Stimulated activated CD4-positive, alpha-beta T cell treated with anti-CD3 and anti-CD28 coated beads, Interleukin-4, amount 100 ng/mL, for 48 hours (primary cell): ENCODE measurements at places on chromosomes 7 and 10.

- DNase-seq = no peak
Observed at GRCh38 chr7:102933763-102934162, 21.0 kb downstream of the LRRC17 start.

GRCh38 chr7:67858931-67859330, 862.3 kb downstream of the TYW1 start:
- DNase-seq = no peak

- DNase-seq = no peak
Observed at GRCh38 chr10:105605918-105606317, 964.8 kb downstream of the SORCS3 start.

- DNase-seq = peak; percentile 12
Observed at GRCh38 chr7:112898432-112899290, 108.5 kb upstream of the TMEM168 start.

- DNase-seq = no peak
Observed at GRCh38 chr10:119658274-119658673, 7.1 kb downstream of the BAG3 start.

DNA sequence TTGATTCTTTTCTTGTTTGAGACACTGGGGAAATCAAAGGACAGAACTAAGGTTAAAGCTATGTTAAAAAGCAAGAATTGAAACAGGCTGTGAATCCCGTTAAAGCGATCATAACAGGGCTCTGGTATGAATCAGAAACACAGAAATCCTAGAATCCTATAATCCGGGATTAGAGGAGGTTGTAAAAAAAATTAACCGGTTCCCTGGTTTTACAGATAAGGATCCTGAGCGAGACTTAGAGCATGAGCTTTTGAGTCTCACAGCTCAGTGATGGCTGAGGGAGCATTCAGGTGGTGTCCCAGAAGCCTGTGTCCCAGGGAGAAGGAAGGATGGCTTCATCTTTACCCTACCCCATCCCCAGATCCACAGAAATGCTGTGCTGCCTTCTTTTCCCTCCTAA, 461.3 kb downstream of the PAXIP1 start:
- no peak for DNase-seq

DNA sequence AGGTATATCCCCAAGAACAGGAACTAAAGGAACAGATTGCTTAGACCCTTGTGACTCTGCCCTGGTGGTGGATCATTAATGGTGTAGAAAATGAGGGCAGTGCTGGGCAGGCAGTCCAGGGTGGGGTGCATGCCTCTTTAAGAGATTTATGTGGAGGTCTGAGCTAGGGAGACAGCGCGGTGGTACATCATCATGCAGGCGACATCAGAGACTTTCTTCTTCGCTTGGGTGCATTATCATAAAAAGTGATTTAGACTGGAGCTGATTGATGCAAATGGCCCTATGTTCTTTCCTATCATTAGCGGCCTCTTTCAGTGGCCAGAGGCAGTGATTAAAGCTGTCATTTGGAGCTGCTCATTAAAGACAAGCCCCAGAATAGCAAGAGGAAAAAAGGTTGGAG, 519.1 kb upstream of the GALNT17 start:
- no peak for DNase-seq

DNA sequence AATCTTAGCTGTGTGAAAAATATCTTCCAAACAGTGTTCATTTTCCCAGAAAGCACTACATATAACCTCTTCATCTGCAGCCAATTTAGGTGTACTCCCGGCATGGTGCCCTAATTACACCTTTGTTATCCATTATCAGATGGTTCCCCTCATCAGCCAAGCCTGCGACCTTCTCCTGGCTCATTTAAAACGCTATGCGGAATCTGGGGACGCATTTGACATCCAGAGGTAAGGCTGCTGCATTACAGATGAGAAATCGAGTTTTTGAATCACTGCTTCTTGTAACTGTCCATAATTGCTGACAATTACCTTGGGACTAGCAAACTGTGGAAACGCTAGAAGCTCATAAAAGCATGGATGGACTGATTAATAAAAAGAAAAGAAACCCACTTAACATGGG, 109.5 kb downstream of the PARP12 start:
- DNase-seq = no peak

- no peak for DNase-seq
Observed at GRCh38 chr10:124738441-124738840, 5.7 kb downstream of the FAM53B start.

DNA sequence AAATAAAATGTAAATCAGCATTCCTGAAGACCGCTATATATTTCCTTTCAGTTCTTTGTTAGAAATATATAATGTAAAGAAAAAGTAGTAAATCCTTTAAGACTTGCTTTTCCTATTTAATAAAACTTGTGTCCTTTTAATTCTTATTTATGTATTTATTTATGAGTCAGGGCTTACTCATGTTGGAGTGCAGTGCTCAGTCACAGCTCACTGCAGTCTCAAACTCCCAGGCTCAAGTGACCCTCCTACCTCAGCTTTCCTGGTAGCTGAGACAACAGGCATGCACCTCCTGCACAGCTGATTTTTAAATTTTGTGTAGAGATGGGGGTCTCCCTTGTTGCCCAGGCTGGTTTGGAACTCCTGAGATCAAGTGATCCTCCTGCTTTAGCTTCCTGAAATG, 724.5 kb downstream of the ANKRD7 start:
- DNase-seq = no peak

GRCh38 chr7:5354460-5355232, 69.0 kb downstream of the TNRC18 start:
- DNase-seq = no peak

GRCh38 chr10:80945264-80945880, 407.7 kb downstream of the SH2D4B start:
- no peak for DNase-seq

DNA sequence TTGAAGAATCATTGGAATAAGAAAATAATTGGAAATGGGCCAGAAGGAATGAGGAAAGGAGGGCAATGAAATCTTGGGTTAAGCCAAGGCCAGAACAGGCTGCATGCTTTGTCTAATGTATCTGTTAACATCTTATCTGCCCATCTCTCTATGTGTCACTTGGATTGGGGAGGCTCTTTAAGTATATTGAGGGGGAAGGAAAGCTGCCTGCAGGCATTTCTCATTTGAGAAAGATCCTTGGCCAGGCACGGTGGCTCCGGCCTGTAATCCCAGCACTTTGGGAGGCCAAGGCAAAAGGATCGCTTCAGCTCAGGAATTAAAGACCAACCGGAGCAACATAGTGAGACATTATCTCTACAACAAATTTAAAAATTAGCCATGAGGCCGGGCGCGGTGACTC, 14.3 kb downstream of the PCBD1 start:
- DNase-seq = no peak

DNA sequence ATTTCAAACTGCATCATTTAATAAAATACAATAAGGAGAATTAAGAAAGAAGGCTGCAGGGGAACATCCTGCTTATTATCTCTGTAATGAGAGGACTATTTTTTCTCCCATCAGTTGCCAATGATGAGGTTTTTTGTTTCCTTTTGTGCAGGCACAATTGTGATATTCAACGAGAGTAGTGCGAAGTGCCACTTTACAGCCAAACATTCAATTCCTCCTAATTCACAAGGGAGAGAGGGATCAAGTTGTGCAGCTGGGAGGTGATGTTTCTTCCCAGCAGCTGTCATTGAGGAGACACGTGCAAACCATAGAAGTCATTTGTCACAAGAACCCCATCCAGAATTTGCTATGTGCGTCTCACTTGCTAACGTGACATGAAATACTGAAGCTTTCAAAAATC, 81.6 kb upstream of the ICA1 start:
- no peak for DNase-seq

DNA sequence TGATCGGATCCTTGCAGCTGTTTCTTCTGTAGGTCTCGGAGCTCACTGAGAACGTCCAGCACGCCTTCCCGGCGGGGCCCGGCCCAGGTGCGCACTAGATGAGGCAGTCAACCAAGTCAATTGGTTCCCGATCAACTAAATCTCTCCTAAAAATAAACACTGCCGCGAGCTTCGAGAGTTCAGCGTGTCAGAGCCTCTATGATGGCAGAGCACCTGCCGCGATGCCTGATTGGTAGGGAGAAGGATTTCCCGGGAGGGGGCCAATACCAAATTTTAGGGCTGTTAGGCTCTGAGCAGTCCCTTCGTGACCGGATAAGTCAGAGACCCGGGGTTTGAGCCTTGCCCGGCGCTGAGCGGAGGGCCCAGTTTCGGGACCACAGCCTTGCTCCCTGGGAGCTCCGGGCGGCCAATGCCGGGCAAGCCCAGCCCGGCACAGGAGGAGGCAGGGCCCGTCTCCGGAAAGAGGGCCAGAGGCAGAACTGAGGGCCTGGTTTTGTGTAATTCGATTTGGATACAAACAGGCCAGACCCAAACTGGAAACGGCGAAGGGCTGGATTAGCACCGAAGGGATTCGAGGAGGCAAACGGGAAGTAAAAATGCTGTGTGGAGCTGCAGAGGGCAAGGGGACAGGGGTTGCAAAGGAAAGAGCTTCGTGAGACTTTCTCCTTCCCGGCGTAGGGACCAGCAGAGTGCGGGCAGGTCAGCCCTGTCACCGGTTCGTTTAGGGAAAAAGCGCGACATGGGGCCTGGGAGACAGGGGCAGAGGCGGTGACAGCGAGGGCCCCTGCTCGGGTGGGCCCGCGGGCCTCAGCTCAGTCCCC, 569 bp downstream of the SLC26A5 start:
- DNase-seq = no peak

DNA sequence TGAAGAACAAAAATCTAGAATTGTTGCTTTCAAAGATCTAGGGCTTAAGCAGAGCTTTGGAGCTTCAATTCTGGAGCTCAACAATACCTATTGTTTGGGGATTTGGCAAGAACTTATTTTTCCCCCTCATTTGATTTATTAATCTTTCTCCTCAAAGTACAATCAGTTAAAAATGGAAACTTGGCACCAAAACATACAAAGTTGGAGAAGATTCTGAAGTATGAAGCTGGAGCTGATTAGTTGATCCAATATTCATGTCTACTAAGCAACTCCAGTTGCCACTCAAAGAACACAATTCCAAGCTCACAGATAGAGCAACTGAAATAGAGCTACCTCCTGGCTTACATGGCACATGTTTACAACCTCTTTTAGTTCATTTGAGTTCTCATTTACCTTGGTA, 3.8 kb downstream of the FAM13C start:
- no peak for DNase-seq

DNA sequence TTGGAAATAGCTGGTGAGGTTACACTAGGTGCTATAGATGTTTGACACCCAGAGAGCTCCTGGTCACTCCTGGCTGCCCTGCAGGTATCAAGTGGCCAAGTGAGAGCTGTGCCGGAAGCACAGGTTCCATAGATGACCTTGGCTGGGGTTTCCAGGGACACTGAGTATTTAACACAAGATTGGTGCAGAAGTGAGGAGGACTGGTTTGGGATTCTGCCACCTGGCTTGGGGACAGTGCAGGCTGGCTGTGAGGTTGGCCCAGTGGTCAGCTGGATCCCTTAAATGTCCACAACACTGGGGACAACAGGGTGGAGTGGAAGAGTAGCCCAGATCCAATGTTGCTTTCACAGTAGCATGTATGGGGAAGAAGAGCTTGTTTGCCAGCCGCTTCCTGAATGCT, 5.3 kb upstream of the ACHE start:
- no peak for DNase-seq

DNA sequence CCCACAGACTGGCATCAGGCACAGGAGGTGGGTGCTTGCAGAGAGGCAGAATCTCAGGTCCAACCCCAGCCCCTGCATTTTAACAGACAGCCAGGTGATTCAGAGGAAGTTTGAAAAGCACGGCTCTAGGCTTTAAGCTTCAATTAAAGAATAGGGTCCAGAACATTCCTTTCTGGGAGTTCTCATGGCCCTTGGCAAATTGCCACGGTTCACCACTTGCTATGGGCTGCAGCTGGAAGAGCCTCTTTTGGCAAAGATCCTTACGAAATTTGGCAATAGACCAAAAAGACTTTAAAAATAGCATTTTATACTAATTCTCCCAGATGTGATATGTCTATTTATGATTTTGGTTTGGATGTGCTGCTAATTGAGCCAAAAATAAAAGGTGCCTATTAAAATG, 148.1 kb downstream of the ITGA8 start:
- DNase-seq = no peak

- DNase-seq = no peak
Observed at GRCh38 chr7:136657482-136657921, 210.9 kb upstream of the CHRM2 start.

DNA sequence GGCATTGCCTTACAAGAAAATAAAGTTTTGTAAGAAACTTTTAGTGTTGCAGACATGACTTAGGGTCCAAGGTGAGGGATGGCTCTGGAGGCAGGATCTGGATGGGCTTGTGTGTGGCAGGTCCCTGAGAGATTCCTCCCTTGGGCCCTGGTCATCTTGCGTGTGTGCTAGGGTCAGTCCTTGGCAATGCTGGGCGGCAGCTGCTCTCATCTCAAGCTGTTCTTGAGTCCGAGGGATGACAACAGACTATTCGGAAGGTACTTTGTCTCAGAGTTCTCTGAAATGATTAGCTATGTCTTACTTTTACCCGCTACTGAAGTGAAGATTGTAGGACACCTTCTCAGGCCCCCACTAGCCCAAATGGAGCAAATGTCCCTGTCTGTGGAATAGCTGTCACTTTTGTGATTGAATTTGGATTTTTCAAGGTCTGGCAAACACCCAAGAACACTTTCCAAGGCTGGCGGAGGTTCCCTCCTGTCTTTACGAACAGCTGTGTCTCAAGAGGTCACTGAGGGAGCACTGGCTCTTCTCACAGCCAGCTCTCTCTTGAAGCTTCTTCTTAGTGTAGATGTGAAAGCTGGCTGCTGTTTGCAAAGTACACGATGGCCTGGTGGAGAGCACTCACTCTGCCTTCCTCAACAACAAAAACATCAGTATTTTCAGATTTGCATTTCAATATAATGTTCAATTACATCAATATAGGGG, 253.6 kb downstream of the STK31 start:
- no peak for DNase-seq

- no peak for DNase-seq
Observed at GRCh38 chr10:112815269-112816032, 134.6 kb upstream of the TCF7L2 start.

- DNase-seq = no peak
Observed at GRCh38 chr10:110824660-110825059, 47.1 kb upstream of the PDCD4 start.

GRCh38 chr7:129212126-129212525, 12.7 kb upstream of the AHCYL2 start:
- no peak for DNase-seq

- DNase-seq = no peak
Observed at GRCh38 chr10:7794251-7795026, 6.5 kb downstream of the ATP5F1C start.

GRCh38 chr7:39621784-39622411, 1.5 kb upstream of the RALA start:
- no peak for DNase-seq

DNA sequence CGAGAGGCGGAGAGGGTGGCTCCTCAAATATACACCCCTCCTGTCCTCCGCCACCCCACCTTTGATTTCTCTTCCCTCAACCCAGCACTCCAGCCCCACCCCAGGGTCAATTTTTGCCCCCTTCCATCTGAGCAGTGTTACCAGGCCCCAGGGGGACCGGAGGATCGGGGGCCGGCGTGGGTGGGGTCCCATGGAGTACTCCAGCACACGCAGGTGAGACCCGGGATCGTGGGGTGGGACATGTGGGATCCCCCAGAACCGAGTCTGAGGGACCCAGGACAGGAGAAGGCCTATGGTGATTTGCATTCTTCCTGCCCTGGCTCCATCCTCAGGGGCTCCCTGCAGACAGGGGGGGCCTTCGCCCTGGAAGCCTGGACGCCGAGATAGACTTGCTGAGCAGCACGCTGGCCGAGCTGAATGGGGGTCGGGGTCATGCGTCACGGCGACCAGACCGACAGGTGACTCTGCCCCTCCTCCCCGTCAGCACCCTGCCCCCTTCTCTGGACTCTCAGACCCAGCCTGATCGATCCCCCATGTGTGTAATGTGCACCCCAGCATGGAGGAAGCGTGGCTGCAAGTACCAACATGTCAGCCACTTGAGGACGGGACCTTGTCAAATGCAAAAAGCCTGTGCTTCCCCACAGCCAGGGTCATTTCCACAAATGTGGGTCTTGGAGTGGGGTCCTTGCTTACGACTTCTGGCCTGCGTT, 744 bp downstream of the TRIP6 start:
- DNase-seq = no peak
